Astrocyte of the spinal cord (primary cell): ENCODE measurements at places on chromosomes 5 and 9.

- no peak for DNase-seq
Measured at GRCh38 chr5:98187945-98188344, 585.5 kb upstream of the RGMB start.

GRCh38 chr5:154849264-154849785 lies 1.1 kb downstream of the FAXDC2 start:
- DNase-seq, result no peak

DNA sequence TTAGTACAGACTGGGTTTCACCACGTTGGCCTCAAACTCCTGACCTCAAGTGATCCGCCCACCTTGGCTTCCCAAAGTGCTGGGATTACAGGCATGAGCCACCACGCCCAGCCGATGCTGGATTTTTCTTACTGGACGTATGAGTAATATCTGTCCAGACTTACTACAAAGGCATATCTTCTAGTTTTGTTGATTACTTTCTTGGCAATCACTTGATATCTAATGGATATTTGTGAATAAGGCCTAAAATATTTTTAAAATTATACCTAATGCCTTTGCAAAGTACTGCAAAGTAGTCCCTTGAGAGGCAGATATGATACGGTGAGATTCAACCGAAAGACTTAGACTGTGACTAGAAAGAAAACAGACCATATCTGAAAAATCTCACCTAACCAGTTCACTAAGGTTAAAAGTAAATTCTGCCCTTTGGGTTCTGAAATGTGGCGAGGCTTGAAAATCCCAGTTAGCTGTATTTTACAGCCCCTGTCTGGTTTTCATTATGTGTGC lies 152.1 kb downstream of the GNAQ start:
- peak; percentile 18 for DNase-seq

DNA sequence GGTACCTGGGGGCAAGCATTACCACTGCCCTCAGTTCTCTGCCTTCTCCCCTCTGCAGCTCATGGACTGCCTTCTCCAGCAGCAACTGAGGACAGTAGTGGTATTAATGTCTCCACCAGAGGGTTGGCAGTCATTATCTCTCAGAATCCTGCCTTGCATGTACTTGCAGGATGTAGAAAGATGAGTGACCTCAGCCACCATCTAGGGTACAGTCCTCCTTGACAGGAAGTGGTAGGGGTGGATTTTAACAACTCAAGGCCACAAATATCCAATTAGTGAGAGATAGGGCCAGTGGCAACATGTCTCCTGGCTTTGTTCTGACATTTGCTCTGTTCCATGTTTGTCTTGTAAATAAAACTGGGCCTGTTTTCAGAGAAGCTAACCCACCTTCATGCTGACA lies 47.2 kb downstream of the F2R start:
- DNase-seq, result no peak

- no peak for DNase-seq
Measured at GRCh38 chr5:158911693-158912363, 187.9 kb downstream of the EBF1 start.

GRCh38 chr5:72380492-72381274 lies 60.5 kb downstream of the PTCD2 start:
- DNase-seq, result no peak

- no peak for DNase-seq
Measured at GRCh38 chr9:15553528-15553898, 670 bp downstream of the CCDC171 start.

DNA sequence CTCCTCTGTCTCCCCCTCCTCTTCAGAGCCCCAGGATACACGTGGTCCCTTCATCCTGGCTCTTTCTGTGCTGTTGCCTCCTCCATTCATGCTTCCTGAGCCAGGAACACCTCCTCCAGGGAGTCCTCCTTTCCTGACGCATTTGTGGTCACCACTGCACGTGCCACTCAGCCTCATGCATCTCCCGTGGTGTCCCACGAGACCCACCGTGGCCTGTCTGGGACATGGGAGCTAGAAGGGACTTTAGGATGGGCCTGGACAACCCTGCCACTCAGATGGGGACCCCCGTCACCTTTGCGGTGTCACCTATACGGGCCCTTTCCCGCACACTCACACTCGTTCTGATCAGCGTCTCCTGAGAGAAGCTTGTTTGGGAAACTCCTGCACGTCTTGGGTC lies 6.7 kb downstream of the GLIPR2 start:
- DNase-seq, result no peak

DNA sequence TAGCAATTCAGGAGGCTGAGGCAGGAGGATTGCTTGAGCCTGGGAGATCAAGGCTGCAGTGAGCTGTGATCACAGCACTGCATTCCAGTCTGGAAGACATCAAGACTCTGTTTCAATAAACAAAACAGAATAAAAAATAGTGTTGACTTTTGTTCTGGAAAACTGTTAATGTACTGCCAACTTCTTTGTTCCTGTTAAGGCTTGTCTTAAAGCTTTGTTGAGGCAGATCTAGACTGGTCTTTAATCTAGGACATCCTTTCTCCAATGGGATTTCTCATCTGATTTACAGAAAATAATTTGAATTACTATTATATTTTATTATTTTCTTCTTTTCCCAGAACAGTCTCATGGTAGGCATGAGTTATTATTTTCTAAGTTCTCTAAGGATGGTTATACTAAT lies 26.0 kb downstream of the BDP1 start:
- DNase-seq, result no peak

- DNase-seq, result no peak
Measured at GRCh38 chr5:18270635-18271338, 636.5 kb downstream of the TAF11L14 start.

GRCh38 chr9:69549310-69550202 lies 122.6 kb downstream of the APBA1 start:
- DNase-seq, result peak; percentile 57

DNA sequence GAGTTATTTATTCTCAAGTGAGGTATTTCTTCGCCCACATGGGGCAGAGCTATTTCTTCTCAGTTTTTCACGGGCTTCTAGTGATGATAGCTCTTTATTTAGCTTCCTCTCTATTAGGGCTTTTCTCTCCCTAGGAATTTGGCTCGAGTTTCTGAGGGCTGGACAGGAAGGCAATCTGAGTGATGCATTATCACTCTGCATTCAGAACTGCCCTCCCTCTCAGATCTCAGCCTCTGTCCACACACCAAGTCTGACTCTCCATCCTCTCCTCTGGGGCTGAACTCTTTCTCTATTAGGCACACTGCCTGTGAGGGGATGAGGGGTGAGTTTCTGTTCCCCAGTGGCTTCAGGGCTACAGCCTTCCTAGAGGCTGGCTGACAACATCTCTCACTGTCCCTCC lies 14.9 kb upstream of the SCAMP1 start:
- peak; percentile 46 for DNase-seq

DNA sequence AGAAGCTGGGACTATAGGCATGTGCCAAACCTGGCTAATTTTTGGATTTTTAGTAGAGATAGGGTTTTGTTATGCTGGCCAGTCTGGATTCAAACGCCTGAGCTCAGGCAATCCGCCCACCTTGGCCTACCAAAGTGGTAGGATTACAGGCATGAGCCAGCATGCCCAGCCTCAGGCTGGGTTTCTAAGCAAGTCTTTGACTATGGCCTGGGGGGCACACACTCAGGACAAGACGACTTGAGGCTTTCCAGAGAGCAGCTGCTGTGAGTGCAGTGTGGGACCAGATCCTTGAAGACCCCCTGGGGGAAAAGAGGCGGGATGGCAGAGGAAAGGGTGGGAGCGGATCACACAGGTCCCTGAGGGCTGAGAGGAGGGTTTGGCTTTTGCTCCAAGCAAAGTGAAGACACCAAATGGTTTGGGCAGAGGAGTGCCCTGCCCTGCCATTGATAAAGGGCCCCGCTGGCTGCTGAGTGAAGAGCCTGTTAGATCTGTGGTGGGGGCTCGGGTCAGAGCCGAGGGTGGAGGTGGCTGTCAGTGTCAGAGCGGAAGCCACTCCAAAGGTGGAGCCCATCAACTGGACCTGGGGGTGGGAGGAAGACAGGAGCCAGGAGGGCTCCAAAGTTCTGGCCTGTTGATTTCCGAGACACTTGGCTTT lies 46.8 kb upstream of the FUBP3 start:
- no peak for DNase-seq

DNA sequence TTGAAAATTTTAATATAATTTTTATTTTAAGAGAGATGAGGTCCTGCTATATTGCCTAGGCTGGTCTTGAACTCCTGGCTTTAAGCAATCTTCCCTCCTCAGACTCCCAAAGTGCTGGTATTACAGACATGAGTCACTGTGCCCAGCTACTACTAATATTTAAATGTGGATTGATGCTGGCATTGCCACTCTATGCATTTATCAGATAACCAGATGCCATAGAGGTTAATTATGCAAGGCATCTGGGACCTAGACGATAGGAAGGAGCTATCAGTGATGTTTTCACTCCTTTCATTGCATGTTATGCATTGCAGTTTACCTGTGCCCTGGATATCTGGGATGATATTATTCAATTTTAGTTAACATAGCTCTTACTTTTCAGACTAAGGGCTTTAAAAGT lies 127.0 kb downstream of the RPS23 start:
- no peak for DNase-seq

- DNase-seq, result no peak
Measured at GRCh38 chr5:112951124-112951702, 25.4 kb upstream of the DCP2 start.

- no peak for DNase-seq
Measured at GRCh38 chr9:133205996-133206931, 2.8 kb downstream of the OBP2B start.

GRCh38 chr9:130931508-130932254 lies 7.4 kb downstream of the FIBCD1 start:
- no peak for DNase-seq

DNA sequence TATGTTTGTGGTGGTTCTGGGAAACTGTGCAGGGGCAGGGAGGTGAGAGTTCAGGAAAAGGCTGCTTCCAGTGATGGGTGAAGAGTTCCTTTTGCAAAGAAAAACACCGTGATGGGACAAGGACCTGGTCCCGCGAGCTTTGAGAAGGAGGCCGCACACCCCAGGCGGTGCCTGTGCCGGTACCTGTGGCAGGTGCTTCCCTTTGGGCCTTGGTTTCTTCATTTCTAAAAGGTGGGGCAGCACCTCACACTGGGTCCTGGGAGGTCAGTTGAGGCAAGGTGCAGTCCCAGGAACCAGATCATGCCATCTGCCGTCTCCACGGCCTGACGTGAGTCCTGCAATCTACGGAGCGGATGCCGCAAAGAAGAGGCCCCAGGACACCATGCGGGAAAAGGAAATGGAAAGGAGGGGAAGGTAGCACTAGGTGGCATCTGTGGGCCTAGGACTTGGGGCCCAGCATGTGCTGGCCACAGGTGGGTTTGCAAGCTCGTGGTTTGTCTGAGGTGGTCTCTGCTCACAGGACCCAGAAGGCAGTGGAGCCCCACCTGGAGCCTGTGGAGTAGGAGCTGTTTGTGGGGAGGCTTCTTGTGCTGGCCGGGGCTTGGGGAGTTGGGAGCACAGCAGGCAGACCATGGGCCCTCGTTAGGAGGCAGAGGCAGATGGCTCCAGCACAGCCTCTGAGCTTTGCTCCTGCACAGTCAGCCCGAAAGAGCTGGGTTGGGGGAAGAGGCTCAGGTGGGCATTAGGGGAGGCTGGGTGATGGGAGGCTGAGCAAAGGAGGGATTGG lies 131.6 kb downstream of the CACNA1B start:
- DNase-seq, result no peak

DNA sequence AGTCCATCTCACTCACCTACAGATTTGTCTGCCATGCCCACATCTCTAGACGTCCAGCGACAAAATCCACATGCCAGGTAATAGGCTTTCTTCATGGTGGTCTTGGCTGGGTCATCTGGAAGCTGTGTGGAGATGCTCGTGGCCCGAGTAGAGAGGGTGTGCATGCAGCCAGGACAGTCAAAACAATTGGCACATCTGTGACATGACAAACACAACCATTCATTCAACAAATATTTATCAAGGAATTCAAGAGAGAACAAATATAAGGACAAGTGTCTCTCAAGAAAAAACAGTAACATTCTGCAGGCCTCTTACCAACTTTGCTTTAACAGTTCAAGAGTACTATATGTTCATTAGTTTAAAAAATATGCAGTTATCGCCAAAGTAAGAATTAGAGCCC lies 5.4 kb downstream of the DCTN4 start:
- DNase-seq, result no peak

DNA sequence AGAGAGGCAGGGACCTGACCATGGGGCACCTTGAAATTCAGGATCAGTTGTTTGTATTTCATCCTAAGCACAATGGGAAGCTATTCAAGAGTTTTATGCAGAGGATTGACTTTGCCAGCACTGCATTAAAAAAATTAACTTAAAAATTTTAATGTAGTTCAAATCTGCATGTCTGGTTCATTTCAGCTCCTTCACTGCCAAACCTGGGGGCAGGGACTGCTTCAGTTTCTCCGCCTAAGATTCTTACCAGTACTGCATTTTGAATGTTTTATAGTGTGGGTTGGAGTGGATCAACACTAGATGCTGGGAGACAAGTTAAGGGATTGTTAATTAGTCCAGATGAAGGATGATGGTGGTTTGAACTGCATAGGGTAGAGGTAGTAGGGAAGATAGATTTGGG lies 15.7 kb upstream of the MSMP start:
- DNase-seq, result no peak

DNA sequence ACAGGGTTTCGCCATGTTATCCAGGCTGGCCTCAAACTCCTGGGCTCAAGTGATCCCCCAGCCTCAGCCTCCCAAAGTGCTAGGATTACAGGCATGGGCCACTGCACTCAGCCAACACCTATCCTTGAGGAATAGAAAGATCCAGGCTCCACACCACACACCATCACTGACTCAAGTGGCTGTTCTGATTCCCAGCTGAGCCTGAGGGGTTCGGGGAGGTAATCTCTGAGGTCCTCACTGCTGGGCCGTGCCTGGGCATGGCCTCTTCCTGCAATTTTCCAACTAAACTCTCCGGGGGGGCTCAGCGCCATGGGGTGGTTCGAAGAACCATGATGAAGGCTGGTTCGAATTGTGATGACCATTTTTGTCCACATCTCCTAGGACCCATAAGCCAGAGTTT lies 31.0 kb upstream of the IL17B start:
- no peak for DNase-seq

DNA sequence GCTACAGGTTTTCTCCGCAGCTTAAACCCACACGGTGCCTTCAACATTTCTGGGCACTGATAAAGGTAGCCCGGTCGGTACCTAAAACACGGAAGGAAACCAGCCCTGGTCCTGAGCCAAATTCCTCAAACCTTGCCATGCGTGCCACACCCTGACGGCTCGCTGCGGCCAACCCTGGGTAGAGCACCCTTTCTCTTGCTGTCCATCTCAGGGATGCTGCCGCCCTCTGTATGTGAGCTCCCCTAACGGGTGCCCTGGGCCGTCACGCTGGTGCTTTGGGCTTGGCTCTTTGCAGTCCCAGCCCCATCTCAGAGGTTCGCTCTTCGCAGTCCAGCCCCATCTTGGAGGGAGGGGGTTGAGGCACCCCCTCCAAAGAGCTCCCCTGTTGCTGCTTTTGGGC lies 43.9 kb downstream of the PNPLA7 start:
- no peak for DNase-seq

GRCh38 chr5:149834246-149834855 lies 104.2 kb downstream of the PPARGC1B start:
- DNase-seq, result peak; percentile 90

DNA sequence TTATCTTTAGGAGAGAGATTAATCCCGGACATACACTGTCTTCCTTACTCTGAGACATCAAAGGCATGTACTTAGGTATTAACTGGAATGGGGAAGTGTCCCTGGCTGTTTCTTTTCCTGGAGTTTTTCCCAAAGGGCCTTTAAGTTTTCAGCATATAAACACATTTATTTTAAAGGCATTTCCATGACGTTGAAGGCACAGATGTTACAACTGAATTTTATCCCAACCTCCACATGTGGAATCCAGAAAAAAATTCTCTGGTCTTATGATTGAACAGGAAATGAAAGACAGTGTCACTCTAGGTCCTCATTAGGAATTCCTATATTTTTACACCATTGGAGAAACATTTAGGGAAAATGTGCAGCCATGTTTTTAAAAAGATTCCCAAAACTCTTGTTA lies 41.6 kb upstream of the SHOC1 start:
- no peak for DNase-seq

GRCh38 chr9:2691626-2692025 lies 25.7 kb upstream of the KCNV2 start:
- peak; percentile 27 for DNase-seq
